ENCODE measurements at places on chromosomes 11 and 22.

DNA sequence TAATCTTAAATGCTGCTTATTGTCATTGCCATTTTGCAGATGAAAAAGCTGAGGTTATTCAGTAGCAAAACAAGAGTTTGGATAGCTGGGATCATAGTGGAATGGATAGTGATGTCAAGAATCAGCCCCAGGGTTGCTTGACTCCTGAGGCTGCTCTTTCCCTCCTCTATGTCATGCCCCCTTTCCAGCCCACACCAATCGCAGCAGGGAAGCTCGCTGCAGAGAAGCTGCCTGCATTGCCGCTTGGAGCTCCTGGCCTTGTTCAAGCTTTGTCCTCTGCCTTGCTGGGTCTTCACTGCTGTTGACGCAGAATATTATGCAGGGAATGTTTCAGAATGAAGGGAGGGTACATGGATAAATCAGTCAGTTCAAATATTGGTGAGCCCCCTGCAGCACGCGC is 128.8 kb upstream of the RASSF10 start:
- DNase-seq = no peak

GRCh38 chr11:85798361-85798760 is 12.6 kb downstream of the SYTL2 start:
- DNase-seq = no peak

DNA sequence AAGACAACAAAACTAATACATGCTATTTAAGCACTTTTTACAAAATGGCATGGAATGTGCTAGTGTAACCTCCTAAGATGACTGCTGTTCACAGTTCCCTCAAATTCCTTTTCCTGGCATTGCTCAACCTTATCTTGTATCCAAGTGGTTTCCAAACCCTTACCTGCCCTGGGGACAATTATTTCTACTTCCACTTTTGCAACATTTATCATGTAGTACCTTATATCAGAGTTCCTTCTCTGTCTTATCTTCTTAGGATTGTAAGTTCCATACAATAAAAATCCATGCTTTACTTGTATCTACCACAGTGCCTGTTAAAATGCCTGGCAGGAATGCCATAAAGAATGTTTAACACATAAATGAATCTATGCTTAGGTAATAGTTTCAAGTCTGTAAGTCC is 109.2 kb upstream of the MTMR2 start:
- DNase-seq = no peak

DNA sequence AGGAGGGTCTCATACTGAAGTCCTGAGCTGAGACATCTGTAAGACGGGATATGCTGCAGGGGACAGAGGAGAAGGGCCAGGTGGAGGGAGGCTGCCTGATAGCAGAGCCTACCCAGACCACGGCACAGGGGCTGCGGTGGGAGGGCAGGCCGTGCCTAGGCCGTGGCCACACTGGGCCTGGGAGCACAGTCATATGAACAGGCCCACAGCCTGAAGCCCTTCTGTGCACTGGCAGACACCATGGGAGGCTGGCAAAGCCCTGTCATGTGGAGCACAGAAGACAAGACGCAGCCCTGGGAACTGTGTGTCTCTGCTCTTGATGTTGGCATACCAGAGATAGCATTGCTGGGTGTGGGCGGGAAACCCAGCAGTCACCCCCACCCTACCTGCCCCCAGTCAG is 3.3 kb downstream of the SPATA19 start:
- DNase-seq = no peak

GRCh38 chr22:25750569-25751173 is 8.7 kb downstream of the MYO18B start:
- DNase-seq = no peak

- DNase-seq = no peak
Measured at GRCh38 chr11:35825386-35825785, 118.5 kb upstream of the LDLRAD3 start.

DNA sequence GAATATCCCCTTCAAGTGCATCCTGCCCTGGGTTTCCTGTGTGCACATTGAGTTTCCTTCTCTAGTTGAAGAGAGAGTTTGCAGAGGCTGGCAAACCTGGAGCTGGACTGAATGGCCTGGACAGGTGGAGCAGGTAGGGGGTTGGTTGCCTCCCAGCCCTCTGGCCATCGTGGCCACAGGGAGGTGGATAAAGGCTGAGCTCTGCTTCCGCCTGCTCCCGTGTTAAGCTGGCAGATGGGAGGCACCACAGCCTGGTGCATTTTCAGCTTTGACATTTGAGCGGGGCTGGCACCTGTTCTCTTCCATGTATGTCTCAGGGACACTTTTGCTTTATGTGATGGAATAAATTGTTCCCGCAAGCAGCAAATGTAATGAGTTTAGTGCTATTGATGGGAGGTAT is 11.1 kb downstream of the MICAL2 start:
- DNase-seq = no peak

DNA sequence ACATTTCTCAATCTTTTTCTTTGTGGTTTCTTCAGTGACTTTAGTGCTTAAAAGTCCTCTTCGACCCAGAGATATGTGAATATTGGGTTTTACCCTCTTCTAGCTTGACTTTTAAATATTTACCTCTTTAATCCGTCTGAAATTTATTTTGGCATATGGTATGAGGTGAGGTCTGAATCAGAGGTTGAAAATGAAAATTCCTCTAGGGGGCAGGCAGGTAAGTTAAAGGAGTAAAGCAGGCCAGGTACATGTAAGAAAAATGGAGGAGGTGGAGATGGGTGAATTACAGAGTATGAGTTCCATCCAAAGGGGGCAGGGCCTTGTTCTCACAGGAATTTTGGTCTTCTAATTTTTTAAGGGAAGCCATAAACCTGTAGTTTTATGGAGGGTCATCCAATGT is 263.8 kb upstream of the NARS2 start:
- no peak for DNase-seq

GRCh38 chr11:11845551-11845950 is 3.8 kb downstream of the USP47 start:
- no peak for DNase-seq

- DNase-seq = no peak
Measured at GRCh38 chr11:91219535-91219934, 996.7 kb upstream of the CHORDC1 start.

GRCh38 chr11:13487661-13488030 is 8.2 kb downstream of the PTH start:
- no peak for DNase-seq

GRCh38 chr11:117745346-117745745 is 51.7 kb downstream of the DSCAML1 start:
- no peak for DNase-seq

DNA sequence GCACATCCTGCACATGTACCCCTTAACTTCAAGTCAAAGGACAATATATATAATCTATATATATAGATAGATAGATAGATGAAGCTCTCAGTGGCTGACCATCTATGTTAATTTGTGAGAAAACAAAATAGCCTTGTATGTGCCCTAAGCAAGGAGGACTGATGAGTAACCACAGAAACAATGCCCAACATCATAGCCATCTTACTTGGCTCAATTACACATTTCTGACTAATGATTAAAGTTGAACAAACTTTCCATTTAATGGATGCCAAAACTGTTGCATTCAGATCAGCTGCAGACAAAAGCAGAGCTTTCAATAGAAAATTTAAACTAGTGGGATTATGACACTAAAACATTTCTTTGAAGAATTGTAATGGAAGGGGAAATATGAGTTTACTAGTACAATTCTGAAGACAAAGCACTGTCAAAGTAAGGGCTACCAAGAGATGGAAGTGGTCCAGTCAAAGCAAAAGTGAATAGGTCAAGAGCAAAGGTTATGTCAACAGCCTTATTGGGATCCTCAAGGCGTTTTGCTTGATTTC is 1188.2 kb upstream of the RAG2 start:
- DNase-seq = no peak

GRCh38 chr11:77454867-77455655 is 18.8 kb downstream of the PAK1 start:
- DNase-seq = no peak

GRCh38 chr11:62295504-62295903 is 3.4 kb downstream of the SCGB1D4 start:
- DNase-seq = no peak

DNA sequence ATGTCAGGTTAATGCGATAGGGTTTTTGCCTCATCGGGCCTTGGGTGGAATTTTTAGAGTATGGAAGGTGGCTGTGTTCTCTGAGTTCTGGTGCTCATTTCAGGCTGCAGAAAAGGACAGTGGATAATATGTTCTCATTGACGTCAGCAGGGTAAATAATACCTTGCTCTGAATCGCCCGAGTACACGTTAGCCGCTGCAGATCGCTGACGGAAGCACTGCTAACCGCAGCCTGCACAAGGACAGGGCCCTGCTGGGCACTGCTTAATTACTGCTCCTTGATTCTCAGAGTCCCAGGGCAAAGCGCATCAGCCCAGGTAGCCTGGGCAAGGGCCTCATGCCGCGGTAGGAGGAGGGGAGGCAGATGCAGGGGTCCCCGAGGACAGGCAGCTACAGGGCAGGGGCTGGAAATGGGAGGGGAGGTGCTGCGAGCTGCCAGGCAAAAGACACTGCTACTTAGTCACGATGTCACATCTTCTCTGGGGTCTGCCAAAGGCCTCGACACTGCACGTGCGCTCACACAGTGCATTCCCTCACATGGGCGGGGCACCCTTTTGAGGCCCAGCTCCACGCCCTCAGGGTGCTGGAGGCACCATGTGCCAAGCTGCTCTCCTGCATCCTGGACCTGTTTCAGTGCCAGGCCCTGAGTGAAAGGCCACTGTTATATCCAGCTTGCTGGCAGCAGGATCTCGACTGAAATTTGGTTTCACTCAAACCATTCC is 35.2 kb downstream of the PPP2R1B start:
- DNase-seq = no peak

- no peak for DNase-seq
Measured at GRCh38 chr11:85822814-85823213, 11.9 kb upstream of the SYTL2 start.

- no peak for DNase-seq
Measured at GRCh38 chr11:120170741-120171261, 32.9 kb upstream of the TRIM29 start.

DNA sequence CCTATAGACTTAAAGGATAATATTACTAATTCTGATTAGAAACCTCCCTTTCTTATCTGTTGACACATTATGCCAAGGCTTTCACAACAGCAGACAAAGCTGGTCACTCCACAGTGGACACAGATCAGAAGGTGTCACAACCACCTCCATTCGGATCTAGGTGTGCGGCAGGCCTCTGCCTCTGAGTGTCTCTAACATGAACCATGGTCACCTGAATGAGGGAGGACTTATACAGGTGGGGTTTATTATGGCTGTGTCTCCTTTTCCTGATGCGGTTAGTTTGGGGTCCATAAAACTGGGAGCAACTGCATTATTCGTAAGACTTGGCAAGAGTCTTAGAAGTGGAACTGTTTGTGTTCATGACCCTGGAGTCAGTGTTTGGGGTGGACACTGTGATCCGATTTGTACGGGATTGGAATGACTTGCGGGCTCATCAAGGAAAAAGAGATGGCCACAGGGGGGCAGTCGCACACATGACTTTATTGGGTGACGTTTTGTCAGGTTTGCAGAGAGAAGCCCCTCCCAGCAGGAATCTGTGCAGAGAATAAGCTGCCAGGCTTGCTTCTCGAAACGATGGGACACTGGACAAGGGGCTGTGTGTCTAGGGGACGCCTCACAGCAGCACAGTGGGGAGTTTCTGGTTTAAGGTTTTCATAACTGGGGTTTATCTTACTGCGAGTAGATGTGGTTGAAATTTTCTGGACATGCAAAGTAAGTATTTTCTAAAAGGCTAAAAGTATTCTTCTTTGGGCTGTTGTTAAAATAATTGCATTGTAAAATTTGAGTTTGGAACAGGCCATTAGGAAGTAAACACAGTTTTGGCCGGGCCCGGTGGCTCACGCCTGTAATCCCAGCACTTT is 90.6 kb downstream of the GAB4 start:
- DNase-seq = peak; percentile 5

DNA sequence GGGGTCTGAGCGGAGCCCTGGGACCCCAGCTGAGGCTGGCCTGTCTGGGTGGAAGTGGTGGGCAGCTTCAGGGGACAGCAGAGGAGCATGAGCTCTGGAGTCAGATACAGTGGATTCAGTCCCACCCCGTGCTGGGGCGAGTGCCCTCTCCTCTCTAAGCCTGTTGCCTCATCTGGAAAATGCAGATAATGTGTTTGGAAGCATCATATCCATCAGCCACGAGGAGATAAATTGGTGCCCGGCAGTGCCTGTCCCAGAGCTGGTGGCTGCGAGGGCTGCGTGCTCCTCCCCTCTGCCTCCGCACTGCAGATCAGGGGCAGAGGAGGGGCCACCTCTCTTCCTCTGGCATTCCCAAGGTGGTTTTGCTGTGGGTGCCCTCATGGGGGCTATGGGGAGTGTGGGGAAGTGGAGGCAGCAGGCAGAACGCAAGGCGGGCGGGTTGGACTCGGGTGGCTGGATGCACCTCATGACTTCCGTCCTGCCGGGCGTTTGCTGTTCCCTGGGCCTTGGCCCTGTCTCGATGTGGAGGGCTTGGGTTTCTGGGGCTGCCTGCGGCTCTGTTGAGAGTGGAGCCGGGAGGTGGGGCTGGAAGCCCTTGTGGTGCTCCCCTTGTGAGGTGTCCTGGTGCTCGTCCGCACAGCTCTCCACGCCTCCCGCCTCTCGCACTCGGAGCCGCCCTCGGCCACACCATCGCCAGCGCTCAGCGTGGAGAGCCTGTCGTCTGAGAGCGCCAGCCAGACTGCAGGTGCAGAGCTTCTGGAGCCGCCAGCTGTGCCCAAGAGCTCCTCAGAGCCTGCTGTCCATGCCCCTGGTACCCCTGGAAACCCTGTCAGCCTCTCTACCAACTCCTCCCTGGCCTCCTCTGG is 20.9 kb downstream of the MICALL1 start:
- DNase-seq = no peak

DNA sequence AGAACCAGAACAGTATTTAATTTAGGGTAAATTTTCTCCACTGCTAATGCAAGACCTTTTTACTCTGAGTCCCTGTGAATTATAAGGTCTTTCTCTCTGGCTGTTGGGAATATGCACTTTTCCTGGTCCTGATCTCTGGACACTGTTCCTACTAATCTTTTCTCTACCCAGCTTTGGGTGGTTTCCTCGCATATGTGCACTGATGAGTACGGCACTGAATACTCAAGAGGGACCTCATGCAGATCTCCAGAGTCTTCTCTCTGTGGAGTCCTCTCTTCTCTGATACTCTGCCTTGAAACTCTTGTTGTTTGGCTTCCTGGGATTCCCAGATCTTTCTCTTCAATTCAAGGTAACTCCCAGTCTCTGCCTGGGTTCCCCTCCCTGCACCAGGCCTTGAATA is 14.0 kb downstream of the KCTD14 start:
- no peak for DNase-seq

DNA sequence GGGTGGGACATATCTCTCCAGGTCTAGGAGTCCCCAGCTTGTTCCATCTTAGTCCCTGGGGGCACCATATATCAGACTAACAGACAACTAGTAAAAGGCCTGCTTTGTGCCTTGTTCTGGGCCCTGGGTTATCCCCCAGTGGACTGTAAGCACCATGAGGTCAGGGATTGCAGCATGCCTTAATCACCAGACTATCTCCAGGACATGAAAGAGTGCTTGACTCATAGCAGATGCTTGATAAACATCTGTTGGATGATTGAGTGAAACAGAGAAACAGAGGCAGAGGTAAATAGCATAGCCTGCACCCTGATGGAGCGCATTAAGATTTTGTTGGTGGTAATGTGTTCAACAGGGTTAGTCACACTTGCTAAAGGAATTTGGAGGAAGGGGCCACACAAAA is 94.1 kb downstream of the MICAL2 start:
- no peak for DNase-seq

All from pulmonary artery endothelial cell (primary cell).